CD4-positive, alpha-beta T cell treated with Interleukin-17A for 1 hour (primary cell): ENCODE measurements at places on chromosomes 6 and 20.

- DNase-seq = peak; percentile 54
Observed at GRCh38 chr20:10469599-10469998, 34.5 kb downstream of the SLX4IP start.

- DNase-seq = no peak
Observed at GRCh38 chr6:123168892-123169773, 173.1 kb downstream of the CLVS2 start.

GRCh38 chr20:56513161-56514150 is 11.1 kb upstream of the FAM209A start:
- no peak for DNase-seq

DNA sequence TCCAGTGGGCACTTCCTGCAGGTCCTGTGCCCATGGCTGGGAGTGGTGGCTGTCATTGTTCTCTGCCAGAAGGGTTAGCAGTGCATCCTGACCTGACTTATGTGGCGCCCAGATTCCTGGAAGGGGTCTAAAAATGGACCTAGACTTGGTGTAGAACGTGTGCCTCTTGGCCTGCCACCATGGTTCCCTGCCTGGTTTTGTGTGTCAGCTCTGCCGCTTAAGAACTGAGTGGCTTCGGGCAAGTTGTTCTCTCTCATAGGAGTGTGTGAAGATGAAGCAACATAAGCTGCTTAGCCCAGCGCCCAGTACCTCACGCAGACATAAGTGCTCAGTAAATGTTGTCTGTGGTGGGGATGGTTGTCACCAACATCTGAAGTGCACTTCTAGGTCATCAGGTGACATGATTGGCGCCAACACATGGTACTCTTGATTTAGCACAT is 52.1 kb downstream of the PTPN1 start:
- DNase-seq = no peak

GRCh38 chr20:40812415-40812925 is 123.4 kb upstream of the MAFB start:
- no peak for DNase-seq

DNA sequence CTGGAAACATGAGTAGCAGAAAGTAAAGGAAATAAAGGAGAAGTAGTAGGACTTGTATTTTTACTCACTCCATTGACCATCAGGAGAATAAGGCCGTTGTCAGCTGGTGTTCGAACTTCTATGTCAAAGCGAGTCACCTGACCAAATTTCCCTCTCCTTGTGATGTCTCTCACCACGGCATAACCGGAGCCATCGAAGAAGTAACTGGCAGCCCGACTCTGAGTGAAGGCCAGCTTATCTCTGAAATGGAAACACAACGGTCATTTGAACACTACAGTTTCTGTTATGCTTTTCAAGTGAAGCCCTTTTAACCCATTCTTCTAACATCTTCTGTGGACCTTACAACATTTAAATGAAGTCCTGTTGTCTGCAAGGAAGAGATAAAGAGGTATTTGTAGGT is 51.7 kb downstream of the FAM229B start:
- no peak for DNase-seq

DNA sequence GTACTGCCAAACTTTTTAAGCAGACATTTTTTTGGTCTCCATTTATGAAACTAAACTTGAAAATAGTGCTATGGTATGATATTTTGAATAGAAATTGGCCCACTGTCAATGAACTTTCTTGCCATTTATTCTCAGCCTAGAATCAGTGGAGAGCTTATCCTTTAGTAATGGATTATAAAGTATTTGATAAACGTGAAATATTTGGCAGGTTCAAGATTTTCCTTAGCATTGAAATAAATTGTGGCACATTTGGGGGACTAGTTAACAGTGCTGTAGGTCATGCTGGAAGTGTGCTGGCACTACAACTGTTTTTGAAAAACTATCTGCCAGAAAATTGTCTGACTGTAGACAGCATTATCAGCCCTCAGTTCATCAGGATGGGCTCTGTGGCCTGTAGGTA is 2.1 kb downstream of the PRSS35 start:
- DNase-seq = no peak

- no peak for DNase-seq
Observed at GRCh38 chr6:97240222-97240621, 42.8 kb downstream of the MMS22L start.

- no peak for DNase-seq
Observed at GRCh38 chr6:16985513-16986284, 116.2 kb upstream of the STMND1 start.

DNA sequence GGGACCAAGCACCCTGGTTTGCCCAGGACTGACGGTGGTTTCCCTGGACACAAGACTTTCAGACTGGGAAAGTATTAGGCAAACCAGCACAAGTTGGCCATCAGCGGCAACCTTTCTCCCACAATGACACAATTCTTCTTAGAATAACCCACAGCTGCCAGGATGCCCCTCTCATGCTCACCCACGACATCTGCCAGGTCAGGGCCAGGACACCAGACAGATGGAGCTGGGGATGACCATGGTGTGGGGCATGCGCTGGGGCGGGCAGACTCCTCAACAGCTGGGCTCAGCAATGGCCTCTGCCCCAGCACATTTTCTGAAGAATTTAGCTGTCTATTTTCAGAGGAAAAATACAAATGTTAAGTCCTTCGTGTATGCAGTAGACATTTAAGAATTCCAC is 226.4 kb downstream of the FNDC1 start:
- DNase-seq = no peak

- DNase-seq = no peak
Observed at GRCh38 chr20:19522071-19522801, 235.8 kb upstream of the RIN2 start.

DNA sequence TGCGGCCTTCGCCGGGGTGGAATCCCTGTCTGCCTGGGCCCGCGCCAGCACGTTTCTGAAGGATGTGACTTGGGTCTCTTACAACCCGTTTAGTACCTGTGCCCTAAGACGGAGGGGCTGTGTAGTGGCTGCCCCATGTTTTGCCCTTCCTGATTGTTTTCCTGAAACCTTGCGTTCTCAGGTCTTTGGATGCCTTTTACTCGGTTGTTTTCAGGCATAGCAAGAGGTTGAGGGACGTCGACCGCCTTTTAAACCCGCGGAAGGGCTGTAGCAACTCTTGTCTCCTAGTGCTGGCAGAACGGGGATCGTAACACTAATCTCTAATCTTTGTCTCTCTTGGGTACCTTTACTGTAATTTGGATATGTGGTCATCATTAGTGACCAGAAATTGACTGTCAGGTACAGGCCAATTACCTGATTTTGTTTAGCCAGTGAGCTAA is 706 bp upstream of the NANP start:
- DNase-seq = no peak

DNA sequence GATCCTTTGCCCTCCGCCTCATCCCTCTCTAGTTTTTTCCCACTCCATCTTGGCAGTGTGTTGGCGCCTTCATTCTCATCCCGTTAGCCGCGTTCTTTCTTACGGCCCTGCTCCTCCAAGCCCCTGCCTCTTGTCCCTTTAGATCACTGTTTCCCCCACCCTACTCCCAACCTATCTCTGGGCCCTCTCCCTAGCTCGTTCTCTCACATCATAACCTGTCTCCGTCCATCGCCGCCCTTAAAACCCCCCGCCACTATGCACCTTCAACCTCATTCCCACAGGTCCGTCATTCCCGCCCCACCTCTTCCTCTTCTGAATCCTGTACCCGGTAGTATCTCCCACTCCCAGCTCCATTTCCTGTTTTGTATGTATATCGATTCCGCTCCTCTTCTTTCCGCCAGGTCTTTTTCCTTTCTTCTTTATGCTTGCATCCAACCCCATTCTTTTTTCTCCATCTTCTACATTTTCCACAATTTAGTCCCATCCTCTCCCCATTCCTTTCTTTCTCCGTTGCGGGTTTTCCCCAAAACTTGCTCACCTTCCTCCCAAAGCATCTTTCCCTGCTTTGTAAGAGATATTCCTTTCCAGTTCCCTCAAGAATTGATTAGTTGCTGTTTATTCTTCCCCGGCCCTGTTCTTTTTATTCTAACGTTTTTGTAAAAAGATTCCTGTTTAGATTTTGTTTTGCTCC is 671 bp downstream of the EFHC1 start:
- DNase-seq = no peak

DNA sequence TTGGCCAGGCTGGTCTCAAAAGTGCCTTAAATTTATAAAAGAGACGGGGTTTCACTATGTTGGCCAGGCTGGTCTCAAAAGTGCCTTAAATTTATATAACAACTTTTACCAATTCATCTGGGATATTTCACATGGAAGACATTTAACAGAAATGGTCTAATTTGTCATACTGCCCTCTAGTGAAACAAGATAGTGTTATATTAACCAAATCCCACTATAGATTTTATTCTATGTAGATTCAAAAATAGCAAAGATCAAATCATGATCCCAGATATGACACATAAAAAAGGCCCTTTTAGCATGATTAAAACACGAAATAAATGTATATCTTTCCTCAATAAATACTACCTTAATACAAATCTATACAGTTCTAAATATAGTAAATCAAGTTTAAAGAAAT is 102.8 kb upstream of the TFAP2D start:
- no peak for DNase-seq

DNA sequence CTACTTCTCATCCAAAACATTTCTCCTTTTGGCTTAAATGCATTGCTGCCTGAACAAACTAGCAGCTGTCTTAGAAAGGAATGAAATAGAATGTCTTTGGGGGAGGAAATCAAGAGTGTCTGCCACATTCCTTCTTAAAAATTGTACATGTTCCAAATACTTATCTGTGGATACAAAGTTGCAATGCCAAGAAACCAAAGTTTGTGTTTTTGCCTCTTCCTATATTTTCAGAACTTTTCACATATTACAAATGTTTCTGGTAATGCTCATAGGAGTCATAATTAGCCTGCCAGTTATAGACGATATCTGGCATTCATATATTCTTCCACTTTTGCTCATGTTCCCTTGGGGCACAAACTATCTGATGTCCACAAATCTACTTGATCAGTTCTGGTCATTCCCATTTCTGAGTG is 165.5 kb upstream of the BMP5 start:
- DNase-seq = no peak

DNA sequence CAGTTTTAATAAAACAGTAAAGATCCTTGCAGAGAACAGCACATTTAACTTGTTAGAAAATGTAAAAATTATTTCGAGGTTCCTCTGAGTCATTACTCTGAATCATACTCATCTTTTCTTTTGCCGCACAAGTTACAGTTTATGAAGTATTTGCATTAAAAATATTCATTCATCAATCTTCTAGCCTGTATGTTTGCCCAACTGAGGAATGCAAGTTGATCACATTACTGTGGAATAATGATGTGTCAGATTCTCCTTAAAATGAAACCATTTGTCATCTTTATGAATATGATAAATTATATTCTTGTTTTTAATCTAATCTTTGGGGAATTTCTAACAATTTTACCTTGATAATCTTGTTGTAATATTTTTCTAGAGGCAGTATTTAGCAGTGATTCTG is 340.4 kb upstream of the OPRM1 start:
- no peak for DNase-seq

GRCh38 chr20:19114410-19114809 is 98.0 kb upstream of the SLC24A3 start:
- DNase-seq = no peak

- no peak for DNase-seq
Observed at GRCh38 chr20:23061734-23062561, 12.5 kb upstream of the THBD start.

DNA sequence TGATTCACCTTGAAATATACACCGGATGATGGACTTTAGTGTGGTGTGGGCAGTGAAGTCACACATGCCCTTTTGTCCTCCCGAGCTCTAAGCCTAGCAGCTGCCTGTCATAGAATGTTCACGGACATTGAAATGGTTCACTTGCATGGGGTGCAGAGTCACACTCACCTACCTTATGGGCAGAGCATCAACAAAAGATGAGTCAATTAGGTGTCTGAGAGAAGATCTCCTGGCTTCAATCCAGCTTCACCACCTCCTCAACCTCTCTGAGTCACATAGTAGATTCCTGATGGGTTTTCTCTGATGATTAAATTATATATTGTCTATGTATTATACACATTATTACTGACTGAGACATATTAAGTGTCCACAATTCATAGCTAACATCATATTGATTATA is 48.1 kb upstream of the HLA-E start:
- DNase-seq = no peak

- DNase-seq = no peak
Observed at GRCh38 chr6:14502551-14502950, 385.0 kb downstream of the CD83 start.

GRCh38 chr20:11698124-11698523 is 219.6 kb upstream of the BTBD3 start:
- no peak for DNase-seq

GRCh38 chr6:43532201-43532600 is 15.3 kb downstream of the POLR1C start:
- no peak for DNase-seq

DNA sequence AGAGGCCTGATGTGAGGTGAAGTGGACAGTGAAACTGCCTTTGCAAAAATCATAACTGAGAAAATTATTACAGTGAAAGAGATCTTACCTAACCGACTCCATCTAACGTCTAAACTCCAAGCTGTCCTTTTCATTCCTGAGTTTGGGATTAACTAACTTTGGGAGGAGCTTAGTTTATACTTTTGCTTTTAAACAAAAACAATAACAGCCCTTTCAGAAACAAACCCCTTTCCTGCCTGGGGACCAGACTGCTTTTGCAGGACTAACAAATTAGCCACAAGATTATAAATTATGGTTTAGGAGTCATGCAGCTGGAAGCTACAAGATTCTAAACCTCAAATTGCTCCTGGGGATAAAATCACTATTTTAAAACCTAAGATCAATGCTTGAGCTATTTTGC is 38.6 kb upstream of the HFE start:
- no peak for DNase-seq

DNA sequence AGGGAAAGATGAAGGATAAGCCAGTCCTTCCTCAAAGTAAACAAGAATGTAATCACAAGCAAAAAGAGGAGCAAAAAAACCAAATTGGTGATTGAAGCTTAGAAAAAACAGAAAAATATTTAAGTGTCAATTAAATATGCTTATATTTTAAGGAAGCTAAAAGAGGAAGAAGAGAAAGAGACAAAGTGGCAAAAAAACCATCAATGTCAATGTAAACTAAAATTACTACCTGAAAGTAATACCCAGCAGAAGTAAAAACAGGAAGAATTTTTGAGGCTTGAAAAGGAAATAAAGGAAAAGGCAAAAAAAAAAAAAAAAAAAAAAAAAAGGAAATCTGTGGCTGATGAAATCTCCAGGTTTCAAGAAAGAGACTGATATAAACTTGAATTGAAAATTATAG is 36.2 kb upstream of the OGFRL1 start:
- no peak for DNase-seq

GRCh38 chr20:63037669-63038268 is 31.0 kb upstream of the BHLHE23 start:
- no peak for DNase-seq

DNA sequence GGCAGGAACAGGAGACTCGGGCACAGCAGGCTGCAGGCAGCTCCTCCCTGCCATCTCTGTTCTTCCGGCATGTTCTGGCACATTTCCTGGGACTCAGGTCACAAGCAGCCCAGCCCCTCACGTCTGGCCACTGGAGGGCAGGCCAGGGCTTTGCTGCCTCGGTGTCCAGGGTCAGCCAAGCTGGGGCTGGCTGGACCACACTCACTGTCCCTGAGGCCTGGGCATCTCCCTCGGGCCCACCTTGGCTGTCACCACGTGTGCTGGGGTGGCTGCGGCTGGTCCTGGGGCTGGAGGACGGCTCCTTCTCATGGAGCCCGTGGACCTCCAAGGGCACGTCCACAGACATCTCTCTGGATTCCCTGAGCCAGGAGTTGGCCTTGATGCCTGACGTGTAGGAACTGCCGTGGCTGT is 18.5 kb downstream of the FRMD1 start:
- DNase-seq = no peak
